Stimulated activated naive CD8-positive, alpha-beta T cell treated with anti-CD3 and anti-CD28 coated beads, Interleukin-15, amount 100 ng/mL, for 72 hours (primary cell): ENCODE measurements at places on chromosomes 11 and 22.

GRCh38 chr11:101445761-101446160, 138.0 kb downstream of the TRPC6 start:
- no peak for DNase-seq

- DNase-seq: no peak
These were observed 87.7 kb downstream of the CSNK2A3 start for GRCh38 chr11:11265320-11265719.

GRCh38 chr22:22720201-22720723, 75.8 kb downstream of the GGTLC2 start:
- peak; percentile 52 for DNase-seq

DNA sequence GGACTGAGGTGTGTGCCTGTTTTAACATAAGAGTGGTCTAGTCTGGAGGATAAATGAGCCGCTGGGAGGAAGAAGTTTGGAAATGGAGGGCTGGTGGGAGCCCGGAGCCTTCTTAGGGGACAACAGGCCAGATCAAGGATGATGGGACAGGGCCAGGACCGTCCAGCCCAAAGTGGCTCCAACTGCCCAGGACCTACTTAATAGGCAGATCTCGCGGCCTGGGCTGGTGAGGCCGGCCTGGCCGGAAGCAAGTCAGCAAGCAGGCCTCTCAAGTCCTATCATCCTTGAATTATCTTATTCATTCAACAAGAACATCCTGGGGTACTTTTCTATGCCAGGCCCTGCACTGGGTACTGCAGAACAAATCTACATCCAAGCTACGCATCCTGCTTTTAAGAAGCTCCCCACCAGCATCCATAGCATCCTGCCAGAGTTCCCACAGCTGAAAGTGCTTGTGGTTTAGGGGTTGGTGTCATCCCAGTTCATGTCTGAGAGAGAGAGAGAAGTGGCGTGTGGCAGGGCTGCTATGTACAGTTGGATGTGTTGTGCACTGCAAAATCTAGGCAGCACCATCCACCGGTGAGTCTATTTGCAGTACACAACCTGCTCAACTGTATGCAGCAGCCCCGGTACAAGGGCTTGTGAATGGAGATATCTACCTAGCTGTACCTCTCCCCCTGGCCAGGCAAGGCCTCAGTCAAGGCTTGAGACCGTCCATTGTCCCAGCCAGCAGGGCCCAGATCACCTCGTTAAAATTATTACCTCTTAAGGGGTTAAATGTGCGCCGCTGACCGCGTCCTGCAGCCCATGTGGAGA, 82.1 kb downstream of the FBLN1 start:
- DNase-seq: no peak

DNA sequence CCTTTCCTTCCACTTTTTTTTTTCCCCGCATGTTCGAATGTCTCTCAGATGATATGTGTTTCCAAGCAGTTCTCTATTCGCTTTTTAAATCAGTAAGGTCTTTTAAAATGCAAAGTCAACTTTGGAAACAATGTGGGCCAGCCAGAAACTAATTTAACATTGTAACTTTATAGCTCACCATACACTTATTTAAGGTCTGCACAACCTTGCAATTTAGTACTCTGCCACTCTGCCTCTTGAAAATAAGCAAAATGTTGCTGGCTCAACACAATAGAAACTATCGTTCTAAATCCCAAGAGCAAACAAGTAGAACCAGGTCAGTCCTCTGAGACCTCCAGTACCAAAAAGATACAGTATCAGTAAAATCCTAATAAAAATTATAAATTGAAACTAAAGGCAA, 109.0 kb downstream of the SIK3 start:
- no peak for DNase-seq

DNA sequence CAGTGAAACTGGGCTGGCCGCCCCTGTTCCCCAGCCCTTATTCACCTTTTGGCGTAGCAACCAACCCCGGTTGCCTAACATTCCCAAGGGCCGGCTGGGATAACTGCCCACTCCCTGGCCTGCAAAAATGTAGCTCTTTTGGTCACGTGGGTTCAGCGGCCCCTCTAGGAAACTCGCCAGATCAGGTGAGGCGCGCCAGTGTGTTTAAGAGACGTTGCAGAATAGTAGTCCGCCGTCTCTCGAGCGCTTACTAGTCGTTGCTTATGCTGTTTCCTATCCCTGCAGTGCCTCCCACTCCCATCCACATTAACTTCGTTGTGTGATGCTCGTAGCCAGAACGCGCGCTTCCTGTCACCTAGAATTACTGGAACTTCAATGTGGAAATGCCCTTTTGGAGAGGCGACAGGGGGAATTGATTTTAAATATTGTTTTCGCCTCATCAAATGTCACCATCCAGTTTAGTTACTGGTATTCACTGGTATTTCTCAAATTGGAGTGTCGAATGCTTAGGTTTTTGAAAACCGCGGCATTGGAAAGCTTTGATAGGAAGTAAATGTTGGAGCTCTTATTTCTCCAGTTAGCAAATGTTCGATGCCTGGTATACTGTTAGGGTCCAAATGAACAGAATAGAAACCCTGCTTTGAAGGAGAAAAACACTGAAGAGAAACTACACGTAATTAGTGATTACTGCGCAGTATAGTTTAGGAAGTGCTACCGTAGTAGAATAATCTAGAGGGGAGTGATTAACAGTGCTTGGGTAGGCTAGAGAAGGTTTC, 823 bp downstream of the CEP57 start:
- peak; percentile 72 for DNase-seq

DNA sequence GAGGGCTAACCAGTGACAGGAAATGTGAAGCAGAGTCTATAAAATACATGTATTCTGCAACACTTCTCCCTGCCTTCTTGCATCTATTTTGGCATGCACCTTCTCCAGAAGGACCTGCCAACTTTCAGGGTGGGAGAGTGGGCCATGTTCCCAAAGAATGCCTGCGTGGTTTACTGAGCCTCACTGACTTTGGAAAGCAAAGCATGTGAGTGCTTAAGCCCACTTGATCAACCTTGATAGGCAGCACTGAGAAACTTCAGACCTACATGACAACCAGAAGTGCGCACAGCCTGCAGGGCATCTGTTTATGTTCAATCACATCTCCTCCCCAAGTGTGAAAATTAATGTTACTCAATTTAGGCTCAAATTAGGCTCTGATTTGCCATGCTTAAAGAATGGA, 69.2 kb downstream of the AMOTL1 start:
- no peak for DNase-seq

- no peak for DNase-seq
These were observed 886.1 kb downstream of the LRRC4C start for GRCh38 chr11:40573254-40573891.

DNA sequence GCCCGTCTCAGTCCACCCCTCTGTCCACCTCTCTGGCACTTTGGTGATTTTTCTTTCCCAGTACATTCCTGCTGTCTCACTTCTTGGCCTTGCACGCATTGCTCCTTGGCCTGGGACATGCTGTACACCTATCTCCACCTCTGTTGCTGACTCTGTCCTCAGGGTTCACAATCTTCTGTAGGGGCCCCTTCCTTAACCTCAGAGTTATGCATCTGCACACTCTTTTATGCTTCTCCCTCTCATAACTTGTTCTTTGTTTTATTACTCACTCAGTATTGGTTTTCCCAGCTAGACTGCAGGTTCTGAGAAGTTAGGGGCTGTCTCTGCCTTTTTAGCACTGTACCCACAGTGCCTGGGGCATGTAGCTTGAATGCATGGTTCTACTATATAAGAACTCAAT, 139.1 kb upstream of the MTMR2 start:
- DNase-seq: no peak

- peak; percentile 78 for DNase-seq
These were observed 34.2 kb downstream of the PHF21B start for GRCh38 chr22:44975427-44976262.

DNA sequence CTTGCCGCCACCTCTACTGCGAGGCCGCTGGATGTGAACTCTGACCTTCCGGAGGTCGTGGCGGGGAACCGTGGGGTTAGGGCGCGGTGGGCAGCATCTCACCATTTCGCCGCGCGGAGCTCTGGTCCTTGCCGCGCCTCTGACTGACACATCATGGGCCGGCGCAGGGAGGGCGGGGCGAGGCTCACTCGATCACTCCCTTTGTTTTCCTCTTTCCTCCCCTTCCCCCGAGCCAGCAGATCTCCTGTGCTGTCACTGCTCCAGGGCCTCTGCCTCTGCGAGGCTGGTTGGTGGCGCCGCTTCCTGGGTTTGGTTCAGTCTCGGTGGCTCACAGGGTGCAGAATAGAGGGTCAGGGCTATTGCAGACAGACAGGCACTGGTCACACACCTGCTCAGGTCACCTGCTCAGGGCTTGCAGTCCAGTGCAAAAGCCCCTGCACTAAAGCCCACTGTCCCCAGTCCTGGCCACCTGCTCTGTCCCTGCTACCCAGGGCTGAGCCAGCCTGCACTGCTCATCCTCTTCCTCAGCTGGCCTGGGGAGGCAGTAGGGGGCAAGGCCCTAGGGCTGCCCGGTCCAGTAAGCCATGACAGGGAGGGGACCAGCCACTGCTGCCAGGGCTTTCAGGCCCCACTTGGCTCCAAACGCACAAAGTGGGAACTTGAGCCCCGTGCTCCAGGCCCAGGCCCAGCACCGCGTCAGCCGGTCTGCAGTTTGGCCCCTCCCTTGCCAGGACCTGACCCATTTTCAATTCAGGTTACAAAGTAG, 36.2 kb downstream of the PISD start:
- DNase-seq: no peak

DNA sequence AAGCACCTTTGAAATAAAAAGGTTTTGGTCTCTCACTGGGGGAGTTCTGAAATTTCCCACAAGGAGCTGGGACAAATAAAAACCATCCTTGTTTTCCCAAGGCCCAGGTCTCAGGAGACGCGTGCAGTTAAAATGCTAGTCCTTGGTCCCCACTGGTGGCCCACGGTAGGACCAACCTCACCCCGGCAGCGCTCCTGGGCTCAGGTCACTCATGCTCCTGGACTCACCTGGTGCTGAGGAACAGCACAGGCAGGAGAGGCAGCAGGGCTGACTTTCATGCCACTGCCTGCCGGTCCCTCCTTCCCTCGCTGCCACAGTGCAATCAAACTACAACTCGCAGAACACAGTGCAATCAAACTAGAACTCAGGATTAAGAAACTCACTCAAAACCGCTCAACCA, 356.8 kb upstream of the CCDC179 start:
- DNase-seq: no peak

DNA sequence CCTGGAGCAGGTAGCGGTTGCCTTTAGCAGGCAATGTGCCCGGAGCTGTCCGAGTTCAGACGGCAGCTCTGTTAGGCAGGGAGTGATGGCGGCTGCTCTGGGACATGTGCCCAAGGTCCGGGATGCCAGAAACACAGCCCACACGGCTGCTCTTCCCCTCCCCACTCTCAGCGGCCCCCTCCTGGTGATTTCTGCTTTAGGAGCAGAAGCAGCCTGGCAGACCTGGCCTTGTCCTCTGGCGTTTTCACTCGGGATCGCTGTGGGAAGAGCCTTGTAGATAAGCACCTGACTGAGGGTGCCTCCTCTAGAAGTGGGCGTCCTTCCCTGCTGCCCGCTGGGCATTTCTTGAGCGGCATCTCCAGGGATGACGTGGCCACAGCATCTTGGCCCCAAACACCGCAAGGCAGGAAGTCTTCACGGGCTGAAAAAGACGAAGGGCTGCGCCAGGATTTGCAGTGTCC, 392.2 kb downstream of the TBC1D22A start:
- no peak for DNase-seq

GRCh38 chr11:60145677-60146076, 37.2 kb downstream of the MS4A6A start:
- no peak for DNase-seq

DNA sequence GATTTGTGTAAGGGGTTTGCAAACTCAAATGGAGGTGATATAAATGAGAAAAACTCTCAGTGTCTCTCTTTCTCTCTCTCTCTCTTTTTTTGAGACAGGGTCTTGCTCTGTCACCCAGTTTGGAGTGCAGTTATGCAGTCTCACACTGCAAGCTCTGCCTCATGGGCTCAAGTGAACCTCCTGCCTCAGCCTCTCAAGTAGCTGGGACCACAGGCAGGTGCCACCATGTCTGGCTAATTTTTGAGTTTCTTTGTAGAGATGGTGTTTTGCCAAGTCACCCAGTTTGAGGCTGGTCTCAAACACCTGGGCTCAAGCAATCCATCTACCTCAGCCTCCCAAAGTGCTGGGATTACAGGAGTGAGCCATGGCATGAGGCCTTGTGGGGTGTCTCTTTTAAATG, 2.9 kb downstream of the BIRC3 start:
- no peak for DNase-seq

DNA sequence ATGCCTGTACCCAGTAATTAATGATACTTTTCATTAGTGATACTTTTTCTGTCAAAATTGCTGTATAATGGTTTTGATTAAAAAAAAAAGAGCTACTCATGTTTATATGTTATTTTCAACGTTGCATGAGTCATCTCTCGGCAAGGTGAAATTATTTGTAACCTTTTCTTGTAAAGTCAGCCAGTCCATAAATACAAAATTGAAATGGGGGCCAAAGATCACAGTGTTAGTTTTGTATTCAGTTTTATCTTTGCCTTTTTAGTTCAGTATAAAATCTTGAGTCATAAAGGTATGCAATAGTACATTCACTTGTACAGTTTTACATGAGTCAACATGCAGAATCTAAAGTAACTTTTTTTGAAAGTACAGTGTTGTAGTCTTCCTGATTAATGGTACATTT, 4.3 kb downstream of the ARHGEF12 start:
- DNase-seq: no peak

DNA sequence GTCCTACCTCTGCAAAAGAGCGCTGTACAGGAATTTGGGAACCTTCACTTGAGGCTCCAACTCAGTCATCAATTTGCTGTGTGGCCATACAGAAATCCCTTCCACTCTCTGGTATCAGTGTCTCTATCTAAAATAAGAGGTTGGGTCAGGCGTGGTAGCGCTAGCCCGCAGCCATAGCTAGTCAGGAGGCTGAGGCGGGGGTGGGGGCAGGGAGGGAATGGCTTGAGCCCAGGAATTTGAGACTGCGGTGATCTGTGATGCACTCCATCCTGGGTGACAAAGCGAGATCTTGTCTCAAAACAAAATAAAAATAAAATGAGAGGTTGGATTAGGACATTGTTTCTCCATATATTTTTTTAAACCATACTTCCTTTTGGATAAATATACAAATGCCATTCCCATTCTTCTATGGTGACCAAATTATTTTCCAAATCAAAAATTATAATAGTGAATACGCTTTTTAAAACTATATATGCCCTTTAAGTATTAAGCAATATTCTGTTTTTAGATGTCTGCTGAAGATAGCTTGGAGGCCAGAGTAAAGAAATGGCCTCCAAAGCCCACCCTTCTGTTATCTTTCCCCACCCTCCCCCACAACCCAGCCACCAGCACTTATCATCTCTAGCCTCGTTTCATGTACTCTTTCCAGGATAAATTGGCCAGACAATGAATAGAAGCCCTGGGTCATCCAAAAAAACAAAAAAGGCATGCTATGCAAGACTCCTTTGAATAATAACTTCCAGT, 87.2 kb downstream of the PLEKHA7 start:
- no peak for DNase-seq
